ENCODE measurements at places on chromosomes 3 and 15. TPM values are rescaled to one million over a fixed set of nuclear protein-coding genes. Genes with fewer than 3 reads are reported as not detected.

Gene HRG
- 2.4 TPM for polyA plus RNA-seq

Gene CEP63
- 37.5 TPM for polyA plus RNA-seq

Gene RHOA
- polyA plus RNA-seq = 505 TPM

Gene SEMA6D
- polyA plus RNA-seq = 31.5 TPM

Gene GOLGA6D
- 0.22 TPM for polyA plus RNA-seq

Gene BMF
- polyA plus RNA-seq = 36.5 TPM

Gene NMNAT3
- polyA plus RNA-seq = 10.0 TPM

Gene SIDT1
- polyA plus RNA-seq = 2.4 TPM

Gene SERINC4
- not detected for polyA plus RNA-seq

Gene RGMA
- polyA plus RNA-seq = 13.8 TPM

Gene CCR9
- polyA plus RNA-seq = 0.09 TPM

Gene ALDH1L1
- polyA plus RNA-seq = 49.0 TPM

Gene NR1I2
- 1.4 TPM for polyA plus RNA-seq

Gene GHSR
- polyA plus RNA-seq = not detected

Gene GP5
- 0.65 TPM for polyA plus RNA-seq

Gene CCRL2
- polyA plus RNA-seq = 0.89 TPM

Gene MGA
- polyA plus RNA-seq = 32.9 TPM

Gene IFRD2
- polyA plus RNA-seq = 51.9 TPM

Gene CTNNB1
- polyA plus RNA-seq = 466 TPM

Gene C3orf80
- polyA plus RNA-seq = 0.41 TPM

Gene CPNE4
- 0.82 TPM for polyA plus RNA-seq

Gene EPHB3
- polyA plus RNA-seq = 26.9 TPM

Gene DPPA2
- 0.72 TPM for polyA plus RNA-seq

Gene TMCO5A
- polyA plus RNA-seq = not detected

Gene BDH1
- 49.0 TPM for polyA plus RNA-seq
